ENCODE measurements at places on chromosomes 16 and 17.
A peak's percentile ranks its signal among the peaks of the same experiment; 100 is the strongest.

DNA sequence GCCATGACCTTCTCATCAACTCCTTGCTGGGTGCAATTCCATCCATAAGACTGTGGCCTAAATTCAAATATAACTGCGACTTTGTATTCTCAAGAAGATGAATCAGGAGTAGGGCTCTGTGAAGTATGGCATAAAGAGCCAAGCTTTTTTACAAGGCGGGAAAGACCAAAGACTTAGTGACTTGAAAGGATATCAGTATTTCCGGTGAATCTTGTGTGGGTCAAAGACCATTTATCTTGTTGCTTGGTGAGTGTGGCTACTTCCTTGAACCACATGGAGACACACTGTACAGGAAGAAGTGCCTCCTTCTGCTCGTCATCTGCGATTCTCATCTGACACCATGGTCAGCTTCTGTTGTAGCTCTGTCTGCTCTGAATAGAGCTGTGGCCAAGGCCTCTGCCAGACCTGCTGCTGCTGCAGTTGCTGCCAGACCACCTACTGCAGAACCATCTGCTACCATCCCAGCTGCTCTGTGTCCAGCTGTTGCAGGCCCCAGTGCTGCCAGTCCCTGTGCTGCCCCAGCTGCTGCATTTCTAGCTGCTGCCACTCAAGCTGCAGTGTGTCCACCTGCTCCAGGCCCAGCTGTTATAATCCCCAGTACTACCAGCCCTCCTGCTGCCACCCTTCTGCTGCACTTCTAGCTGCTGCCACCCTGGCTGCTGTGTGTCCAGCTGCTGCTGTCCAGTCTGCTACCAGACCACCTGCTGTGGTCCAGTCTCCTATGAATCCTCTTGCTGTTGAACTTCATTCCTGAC is 6.1 kb upstream of the KRTAP2-4 start:
- DNase-seq = no peak

DNA sequence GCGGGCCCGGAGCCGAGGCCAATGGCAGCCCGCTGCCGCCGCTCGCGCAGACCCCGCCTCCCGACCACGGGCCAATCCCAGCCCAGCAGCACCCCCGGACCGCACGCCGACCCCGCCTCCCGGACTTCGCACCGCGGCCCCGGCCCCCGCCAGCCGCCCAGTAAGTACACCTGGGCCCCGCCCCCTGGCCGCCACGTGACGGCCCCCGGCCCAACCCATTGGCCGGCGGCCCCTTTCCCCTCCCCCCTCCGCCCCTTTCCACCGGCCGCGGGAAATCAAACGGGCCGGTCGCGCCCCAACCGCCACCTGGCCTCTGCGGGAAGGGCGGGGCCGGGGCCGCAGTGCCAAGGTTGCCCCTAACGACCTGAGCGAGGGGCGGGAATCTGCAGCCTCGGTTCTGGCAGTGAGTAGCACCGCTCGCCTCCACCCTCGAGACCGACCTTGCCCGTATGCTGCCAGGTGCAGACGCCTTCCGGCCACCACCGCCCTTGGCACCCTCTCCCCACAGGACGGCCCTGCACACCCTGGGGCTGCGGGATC is at the start of gene YBX2:
Gene YBX2, minus strand, starts transcription at position 26 of the 540 bp plus-strand sequence. CDS start 139 bp downstream, outside the sequence.
- DNase-seq = peak; percentile 76

DNA sequence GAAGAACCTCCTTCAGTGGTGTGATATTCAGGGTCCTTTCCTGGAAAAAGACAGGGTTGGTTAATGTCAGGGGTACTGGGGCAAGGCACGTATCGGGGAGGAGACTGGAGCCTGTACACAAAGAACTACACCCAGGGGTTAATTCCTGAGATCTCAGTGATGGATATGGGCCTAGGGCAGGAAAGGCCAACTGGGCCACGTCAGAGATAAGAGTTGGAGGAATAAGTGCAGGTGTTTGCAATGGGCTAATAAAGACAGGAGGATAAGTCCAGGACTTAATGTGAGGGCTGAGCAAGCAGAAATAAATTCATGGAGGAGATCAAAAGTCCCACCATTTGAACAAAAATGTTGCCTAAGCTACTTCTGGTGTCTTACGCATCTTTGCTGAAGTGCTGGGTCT is 10.4 kb upstream of the HERPUD1 start:
- DNase-seq = no peak

DNA sequence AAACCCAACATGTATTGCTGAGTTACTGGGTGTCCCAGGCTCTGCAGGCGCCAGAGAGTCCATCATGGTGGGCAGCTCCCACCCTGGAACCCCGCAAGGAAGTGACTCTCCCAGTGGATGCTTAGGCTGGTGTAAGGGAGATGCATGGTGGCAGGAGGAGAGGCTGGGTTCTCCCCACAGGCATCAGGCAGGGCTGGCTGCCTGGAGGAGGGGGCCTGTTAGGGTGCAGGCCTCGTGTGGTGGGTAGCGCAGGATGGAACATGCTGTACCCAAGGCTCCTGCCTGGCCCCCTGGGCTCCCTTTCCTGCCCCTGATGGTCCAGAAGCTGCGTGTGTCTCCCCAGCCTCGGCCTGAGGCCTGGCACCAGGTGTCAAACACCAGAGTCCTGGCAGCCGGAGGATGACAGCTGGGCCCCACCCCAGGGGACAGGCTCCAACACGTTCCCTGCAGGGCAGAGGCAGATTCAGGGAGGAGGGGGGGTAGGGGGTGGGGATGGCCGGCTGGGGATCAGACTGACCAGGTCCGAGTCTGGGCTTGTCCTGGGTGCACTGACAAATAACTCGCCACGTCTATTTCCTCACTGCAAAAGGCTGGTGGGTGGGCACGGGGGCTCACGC is 40.2 kb upstream of the CIBAR2 start:
- no peak for DNase-seq

GRCh38 chr17:33199571-33200510 is 93.3 kb downstream of the ASIC2 start:
- DNase-seq = no peak

- DNase-seq = no peak
Observed at GRCh38 chr16:19716183-19716582, 1.8 kb downstream of the KNOP1 start.

- no peak for DNase-seq
Observed at GRCh38 chr16:87067836-87068761, 249.1 kb downstream of the C16orf95 start.

DNA sequence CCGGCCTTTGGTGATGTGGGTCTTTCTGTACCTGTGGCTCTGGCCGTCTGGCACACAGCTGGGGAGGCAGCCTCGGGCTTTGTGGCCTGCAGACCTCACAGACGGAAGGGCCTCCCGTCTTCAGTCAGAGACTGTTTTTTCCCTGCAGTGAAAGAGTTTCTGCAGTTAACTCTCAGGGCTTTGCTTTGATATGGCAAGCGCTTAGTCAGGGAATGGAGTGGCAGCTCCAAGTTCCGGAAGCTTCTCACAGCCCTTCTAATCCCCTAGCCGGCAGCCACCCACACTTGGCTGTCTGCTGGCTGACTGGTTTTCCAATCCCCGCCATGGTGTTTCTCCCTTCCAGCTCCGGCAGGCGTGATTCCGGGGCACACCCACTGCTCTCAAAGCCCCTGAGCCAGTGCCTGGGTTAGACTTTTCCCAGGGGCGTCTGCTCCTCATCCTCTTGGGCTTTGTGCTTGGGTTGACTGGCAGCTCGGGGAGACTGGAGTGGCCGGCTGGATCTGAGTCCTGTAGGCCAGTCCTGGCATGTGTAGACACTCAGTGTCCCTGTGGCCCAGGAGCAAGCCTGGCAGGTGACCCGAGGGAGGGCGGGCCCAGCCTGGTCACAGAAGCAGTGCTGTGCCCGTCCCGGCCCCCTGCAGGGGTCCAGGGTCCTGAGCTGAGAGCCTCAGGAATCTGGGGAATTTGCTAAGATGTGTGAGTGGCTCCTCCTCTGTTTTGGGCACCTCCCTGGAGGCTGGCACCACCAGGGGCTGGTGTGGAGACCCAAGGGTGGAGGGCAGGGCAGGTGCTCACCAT is 29.9 kb downstream of the BAIAP2 start:
- no peak for DNase-seq

DNA sequence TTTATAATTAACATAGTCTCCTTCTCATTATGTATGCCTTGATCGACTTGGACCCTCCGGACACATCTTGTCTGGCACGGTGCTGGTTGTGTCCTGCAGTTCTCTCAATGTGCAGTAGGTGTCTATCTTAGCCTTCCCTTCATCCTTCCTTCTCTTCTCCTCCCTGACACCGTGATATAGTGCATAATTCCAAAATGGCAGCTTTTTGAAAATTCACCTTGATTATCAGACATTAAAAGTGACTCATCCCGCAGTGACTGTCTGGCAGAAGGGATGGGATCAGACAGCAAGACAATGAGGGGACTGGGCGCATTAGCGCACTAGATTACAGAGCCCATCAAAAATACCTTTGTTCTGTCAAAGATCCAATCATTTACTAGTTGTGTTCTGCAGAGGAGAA is 70.0 kb upstream of the PMFBP1 start:
- DNase-seq = peak; percentile 2

All from activated CD4-positive, alpha-beta T cell treated with anti-CD3 and anti-CD28 coated beads, Interleukin-2, Interleukin-4, amounts not matched to agents 100 ng/mL and 50 ng/mL, durations not matched to agents 16 hours and 8 hours (primary cell).